ENCODE measurements at places on chromosomes 13 and 19. TPM values are rescaled to one million over a fixed set of nuclear protein-coding genes. Genes with fewer than 3 reads are reported as not detected.
A peak's percentile ranks its signal among the peaks of the same experiment; 100 is the strongest.

Gene HS6ST3
- not detected for total RNA-seq

Gene UQCR11
- 74.2 TPM for total RNA-seq

Gene BICRA
- total RNA-seq = 0.79 TPM

Gene ABCC4
- total RNA-seq = 45.7 TPM

DNA sequence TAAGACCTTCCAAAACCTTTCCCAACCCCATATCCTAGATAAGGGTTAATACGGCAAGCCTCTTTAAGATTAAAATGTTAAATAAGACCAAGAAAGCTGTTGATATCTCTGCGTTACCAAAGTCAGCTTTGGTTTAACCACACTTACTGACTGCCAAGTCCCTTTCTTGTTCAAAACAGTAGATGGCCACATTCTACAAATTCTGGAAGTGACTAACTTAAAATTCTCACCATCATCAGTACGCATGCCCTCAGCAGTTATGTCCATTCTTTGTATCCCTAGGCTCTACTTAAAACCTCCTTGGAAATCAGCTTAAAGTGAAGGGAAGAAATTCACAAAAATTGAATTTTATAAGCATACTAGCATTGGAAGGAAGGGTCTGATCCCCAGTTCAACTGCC is 23.6 kb downstream of the SOHLH2 start:
- DNase-seq = no peak

- DNase-seq = no peak
Measured at GRCh38 chr19:52028780-52029123, 573 bp upstream of the ZNF614 start.

- no peak for DNase-seq
Measured at GRCh38 chr13:54424344-54424743, 1395.7 kb downstream of the OLFM4 start.

GRCh38 chr19:46783670-46784069 is 4.7 kb downstream of the SLC1A5 start:
- no peak for DNase-seq

- no peak for DNase-seq
Measured at GRCh38 chr19:45294291-45295029, 28.2 kb downstream of the CKM start.

DNA sequence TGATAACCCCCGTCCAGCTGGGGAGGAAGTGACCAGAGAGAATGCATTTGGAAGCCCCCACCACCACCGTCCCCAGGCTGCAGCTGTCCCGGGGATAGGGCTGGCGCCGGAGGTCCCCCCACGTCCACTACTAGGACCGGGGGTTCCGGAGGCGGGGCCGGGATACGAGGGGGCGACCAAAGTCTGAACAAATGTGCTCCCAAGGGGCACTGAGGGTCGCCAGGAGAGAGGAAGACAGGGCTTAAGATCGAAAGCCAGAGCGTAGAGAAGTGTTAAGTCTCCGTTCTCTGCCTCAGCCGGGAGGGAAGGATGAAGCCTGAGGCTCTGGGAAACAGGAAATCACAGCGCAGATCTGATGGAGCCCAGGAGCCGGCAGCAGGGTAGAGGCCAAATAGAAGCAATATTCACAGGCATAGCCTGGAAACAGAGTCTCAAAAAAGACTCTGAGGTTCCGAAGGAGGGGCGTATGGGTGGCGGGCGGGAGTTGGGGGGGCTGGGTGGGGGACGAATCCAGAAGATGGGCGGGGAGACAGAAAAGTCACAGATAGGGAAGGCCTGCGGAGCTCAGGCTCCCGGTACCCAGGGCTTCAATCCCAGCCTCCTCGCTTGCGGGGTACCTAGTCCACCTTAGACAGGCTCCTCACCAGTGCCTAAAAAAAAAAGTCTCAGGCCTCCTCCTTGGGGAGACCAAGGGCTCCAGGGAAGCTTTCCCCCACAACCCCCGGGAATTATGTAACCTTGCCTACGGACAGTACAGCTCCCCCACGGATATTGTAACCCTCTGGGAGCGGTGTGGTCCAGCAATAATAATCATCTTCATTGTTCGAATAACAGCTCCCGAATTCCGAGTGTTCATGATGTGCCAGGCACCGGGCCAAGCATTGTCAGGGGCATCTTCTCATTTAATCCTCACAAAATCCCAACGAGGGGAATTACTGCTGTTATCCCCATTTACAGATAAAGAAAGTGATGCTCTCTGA is 1.1 kb upstream of the ERF start:
- peak; percentile 56 for DNase-seq

DNA sequence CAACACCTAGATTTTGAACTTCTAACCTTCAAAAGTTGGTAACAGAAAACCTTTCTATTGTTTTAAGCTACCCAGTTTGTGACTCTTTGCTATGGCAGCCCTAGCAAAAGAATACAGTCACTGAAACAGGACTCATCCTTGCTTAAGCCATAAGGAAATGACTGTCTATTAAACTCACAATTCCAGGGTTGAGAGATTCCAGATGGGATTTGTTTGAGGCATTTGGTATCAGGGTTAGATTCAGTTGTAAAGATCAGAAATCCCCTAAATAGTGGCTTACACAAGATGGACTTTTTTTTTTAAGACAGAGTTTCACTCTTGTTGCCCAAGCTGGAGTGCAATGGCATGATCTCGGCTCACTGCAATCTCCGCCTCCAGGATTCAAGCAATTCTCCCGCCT is 41.1 kb upstream of the RGCC start:
- no peak for DNase-seq

- DNase-seq = no peak
Measured at GRCh38 chr13:46134961-46135522, 30.2 kb upstream of the CPB2 start.

DNA sequence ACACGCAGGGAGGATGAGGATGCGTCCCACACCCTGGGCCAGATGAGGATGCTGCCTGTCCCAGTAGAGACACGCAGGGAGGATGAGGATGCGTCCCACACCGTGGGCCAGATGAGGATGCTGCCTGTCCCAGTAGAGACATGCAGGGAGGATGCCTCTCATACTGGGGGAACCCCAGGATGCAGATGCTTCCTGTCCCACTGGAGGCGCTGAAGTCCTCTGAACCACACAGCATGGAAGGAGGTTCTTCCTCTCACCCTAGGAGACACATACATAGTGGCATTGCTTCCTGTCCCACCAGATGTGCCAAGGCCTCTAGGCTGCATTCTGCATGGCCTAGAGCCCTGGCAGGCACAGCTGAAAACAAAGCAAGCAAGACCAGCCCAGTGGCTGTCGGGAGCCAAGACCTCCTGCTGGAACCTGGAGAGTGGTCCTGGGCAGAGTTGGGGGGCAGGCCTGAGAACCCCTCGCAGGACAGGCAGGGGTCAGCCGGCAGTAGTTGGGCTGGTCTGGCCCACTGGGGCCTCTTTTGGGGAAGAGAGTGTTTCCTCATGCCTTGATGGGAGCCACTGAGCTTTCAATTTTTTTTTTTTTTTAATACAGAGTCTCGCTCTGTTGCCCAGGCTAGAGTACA is 4.3 kb downstream of the HPN start:
- DNase-seq = no peak

DNA sequence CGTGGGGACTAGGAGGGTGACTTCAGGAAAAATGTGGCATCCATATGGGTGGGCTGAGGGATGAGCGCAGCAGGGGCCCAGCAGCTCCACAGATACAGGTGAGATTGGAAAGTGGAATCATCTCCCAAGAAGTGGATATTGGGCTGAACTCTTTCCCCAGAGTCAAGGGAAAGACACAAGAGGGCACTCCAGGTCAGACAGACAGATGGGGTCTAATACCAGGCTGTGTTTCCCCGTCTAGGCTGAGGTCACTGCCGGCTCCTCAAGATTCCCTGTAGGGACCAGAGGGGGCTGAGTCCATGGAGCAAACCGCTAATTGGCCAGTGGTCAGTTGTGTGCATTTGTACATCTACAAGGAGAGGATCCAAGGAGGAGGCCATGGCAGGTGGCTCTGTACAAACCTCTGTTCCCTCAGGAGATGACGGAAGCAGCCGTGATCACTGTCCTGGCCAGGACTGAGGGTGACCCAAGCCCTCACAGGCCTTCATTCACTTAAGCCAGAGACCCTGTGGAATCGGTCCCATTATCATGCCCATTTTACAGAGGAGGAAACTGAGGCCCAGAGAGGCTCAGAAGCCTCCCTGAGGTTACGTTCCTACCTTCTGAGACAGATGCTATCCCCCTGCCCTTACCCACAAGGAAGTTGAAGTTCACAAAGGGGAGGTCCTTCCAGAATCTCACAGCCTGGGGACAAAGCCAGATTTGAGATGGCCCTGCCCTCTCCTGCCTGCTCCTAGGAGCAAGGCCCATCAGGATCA is 14.9 kb upstream of the IGLON5 start:
- DNase-seq = no peak

DNA sequence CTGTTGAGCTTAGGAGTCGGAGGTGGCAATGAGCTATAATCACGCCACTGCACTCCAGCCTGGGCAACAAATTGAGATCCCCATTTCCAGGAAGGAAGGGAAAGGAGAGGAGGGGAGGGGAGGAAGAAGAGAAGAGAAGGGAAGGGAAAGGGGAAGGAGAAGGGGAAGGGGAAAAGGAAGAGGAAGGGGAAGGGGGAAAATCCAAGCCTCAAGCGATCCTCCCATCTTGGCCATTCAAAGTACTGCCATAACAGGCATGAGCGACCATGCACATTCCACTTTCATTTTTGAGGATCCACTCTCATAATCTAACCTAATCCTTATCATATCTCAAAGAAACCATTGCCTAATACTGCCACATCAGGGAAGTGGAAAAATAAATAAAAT is 14.9 kb downstream of the ZNF443 start:
- DNase-seq = no peak

DNA sequence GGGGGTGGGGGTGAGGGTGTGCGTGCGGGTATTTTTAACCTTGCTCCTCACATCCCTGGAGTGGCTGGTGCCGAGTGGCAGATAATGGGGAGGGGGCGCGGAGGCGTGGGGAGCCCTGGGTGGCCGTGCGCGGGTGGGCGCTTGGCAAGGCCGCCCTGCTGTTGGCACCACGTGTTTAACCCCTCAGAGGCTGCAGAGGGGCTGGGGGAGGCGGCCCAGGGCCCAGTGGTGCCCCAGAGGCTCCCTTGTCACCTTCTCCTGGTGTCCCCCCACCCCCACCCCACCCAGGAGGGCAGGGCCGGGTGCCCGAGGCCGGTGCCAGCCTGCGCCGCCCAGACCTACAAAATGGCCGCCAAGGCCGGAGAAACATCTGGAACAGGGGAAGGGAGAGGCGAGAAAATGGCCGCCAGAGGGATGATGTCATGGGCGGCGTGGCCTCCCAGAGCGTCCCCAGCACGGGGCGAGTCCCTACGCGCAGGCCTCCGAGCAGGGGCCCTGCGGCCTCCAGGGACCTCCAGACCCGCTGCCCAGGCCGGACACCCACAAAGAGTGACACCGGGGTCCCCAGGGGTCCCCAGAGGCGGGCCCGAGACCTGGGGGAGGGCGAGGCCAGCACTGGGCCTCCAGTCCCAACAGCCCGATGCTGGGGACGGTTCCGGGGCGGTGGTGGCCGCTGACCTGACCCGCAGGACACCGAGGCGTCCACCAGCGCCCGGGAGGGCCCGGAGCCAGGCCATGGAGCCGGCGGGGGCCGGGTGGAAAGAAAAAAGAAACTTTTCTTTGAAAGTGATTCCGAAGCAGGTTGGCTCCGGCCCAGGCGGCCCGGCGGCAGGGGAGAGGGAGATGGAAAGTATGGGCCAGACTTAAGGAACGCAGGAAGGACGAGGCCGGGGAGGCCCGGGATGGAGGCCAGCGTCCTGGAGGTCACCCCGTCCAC is 38.2 kb downstream of the NFIC start:
- DNase-seq = peak; percentile 80

DNA sequence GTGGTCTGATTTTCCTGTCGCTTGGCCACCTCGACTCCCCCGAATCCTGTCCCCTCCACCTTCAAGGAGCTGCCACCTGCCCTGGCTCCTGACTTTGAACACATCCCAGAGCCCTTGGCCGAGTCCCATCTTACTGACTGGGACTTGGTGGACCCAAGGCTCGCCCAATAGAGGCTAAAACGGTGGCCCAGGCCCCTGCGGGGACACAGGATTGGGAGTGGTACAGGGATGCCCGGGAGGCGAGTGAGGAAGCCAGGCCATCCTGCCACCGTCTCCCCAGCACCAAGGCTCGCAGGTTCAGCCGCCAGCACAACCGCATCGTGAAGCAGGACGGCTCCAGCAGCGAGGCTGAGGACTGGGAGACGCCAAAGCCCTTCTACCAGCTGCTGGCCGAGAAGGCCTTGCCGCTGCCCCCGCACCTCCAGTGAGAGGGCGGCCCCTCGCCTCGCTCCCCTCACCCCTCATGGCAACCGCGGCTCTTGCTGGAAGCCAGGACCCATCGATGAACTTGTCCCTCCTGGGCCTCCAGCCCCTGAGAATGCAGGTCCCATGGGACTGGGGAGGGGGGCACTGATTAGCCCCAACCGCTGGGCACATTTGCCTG is 5.3 kb downstream of the SIX5 start:
- no peak for DNase-seq

All from A172 (cell line).